Stimulated activated CD8-positive, alpha-beta memory T cell treated with anti-CD3 and anti-CD28 coated beads, Interleukin-7, amount 100 ng/mL, for 1 hour (primary cell): ENCODE measurements at places on chromosomes 6 and 20.

- DNase-seq, result no peak
These were observed 270.0 kb upstream of the HSF2 start for GRCh38 chr6:122129313-122130025.

DNA sequence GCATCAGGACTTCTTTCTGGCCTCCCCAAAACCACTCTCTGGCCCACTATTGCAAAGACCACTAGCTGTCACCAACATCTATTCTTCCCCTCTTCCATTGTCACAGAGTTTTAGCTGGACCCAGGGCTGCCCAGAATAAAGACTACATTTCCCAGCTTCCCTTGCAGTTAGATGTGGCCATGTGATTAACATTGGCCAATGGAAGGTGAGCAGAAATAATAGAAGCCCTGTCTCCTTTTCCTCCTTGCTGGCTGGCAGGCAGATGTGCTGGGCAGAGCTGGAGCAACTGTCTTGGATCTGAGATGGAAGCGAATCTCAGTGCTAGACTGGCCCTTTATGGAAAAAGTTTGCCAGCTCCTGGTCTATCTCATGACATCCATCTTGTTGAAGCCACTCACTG is 97.0 kb downstream of the KCNB1 start:
- no peak for DNase-seq

DNA sequence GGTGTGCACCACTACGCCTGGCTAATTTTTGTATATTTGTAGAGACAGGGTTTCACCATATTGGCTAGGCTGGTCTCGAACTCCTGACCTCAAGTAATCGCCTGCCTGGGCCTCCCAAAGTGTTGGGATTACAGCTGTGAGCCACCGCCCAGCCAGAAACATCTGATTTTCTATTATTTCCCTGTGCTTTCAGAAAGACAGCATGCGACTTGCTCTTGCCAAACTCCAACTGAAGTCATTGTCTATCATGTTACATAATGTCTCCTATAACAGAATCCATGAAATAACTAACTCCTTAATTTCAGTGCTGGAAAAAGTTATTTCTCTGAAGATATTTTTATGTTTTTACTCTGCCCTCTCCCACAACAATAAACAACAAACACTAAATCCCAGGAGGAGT is 8.5 kb downstream of the RMND1 start:
- no peak for DNase-seq

DNA sequence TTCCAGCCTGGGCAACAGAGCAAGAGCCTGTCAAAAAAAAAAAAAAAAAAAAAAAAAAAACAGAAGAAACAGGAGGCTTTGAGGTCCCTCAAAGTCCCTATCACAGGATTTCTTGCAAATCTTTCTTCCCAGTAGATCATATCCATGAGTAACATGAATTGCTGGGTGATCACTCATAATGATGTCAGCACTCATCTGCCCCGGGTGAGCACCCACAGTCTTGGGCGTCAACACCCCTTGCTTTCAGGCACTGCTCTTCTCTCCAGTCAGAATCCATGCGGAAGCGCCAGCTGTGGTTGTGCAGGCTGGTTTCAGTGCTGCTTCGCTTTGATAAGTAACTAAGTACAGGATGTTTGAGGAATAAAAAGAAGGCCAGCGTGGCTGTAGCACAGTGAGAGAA is 40.2 kb upstream of the INSM1 start:
- DNase-seq, result no peak

DNA sequence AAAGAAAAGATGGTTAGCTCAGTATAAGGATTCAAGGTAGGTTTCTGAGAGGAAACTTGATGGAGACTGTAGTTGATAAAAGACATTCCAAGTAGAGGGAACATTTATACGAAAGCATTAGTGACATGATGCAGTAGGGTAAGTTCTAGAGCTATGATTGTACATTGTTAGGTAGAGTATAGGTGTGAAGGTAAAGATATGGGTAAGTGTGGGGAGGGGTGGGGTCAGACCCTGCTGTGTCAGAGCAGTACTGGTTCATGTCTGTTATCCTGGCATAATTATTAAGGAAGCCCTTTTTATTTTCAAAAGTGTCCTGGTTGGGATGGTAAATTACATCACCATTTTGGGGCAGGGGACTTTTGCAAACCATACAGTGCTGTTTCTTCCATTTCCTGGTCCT is 635.8 kb downstream of the COL12A1 start:
- DNase-seq, result no peak

GRCh38 chr6:41201764-41202173 is 820 bp upstream of the TREML2 start:
- no peak for DNase-seq

DNA sequence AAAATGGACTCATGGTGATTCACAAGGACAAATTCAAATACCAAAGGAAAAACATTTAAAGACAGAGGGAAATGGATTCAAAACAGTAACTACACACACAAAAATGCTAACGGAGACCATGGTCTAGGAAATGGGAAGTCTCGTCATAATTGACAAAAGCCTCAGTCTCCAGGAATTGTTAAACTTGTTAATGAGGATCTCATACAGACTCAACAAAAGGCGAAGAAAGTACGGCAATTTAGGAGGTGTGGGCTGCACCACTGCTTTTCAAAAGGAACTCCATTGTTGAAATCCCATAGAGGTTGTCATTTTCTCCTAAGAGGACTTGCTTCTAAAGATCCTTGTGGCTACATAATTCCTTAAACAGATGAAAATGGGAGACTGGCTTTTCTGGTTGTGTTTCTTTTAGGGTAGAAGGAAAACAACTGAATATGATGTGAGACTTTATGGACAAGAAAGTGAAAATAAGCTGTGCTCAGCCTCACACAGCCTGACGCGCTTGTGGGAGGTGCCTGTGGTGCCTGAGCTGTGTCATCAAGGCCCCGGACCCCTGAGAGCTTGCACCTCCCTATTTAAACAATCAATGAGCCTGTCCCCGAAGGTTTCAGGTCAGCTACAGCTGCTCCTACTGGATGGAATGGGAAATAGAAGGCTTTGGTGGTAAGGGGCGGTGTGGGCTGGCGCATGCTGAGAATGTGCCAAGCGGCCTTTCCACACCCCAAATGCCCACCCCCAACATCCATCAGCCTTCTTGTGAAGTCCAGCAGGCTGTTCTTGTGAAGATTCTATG is 2.5 kb upstream of the CLDN20 start:
- no peak for DNase-seq

- no peak for DNase-seq
These were observed 152.7 kb downstream of the MYLK4 start for GRCh38 chr6:2597991-2598390.

DNA sequence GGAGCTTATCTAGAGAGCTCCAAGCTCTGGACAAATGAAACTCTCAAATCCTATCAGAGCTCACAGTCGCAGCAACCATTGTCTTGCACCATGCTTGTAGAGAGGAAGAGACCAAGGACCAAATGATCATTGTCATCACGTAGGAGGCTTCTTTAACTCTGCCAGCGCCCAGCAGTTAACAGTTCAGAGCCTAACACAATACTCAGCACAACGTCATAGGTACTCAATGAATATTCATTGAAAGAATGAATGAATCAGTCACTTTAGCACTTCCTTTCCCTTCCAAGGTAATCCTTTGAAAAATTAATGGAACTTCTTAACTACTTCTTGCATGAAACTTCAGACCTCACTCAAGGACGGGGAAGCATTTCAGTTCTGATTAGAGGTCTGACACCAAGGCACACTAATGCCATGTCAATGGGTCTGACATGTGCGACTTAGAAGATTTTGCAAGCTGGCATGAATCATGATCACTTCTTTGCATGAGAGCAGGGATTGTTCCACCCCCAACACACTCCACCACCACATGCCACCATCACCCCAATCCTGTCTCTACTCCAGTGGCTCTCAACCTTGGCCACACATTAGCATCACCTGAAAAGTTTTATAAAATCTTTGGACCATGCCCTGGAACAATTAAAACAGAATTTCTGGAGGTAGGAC is 45.1 kb downstream of the KHDC1L start:
- no peak for DNase-seq

- no peak for DNase-seq
These were observed 679 bp downstream of the ADGRF5 start for GRCh38 chr6:46921059-46921458.

GRCh38 chr6:4801491-4802110 is 25.4 kb downstream of the CDYL start:
- no peak for DNase-seq

DNA sequence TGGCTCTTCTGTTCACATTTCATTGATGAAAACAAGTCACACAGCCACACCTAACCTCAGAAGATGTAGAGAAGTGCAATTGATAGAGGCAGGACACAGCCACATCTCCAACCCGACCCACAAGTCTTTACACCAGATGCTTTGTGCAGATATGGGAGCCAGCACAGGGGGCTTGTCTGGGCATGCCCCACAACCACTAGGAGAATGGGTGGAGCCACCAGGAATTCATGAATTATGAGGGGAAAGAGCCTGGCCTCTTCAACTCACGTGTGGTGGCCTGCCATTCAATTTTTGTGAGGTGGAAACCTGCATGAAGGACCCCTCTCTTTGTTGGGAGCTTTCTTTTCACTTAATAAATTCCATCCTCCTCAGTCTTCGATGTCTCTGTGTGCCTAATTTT is 79.1 kb downstream of the OGFRL1 start:
- DNase-seq, result no peak

DNA sequence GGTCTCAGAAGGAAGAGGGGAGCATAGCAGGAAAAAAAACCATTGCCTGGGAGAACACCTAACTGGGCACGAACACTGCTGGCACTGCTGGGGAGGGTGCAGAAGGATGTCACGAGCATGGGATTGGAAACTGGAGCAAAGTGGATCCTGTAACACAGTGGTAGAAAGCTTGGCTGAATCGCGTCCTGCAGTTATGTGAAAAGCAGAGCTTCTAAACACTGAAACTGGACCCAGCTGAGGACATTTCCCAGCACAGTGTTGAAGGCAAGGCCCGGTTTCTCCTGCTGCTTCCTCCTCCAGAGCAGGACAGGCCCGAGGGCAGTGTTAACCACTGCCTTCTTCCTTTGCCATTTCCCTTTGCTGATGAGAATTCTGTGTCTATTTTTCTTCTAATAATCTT is 6.7 kb downstream of the APMAP start:
- no peak for DNase-seq

GRCh38 chr6:118317581-118318563 is 230.2 kb upstream of the PLN start:
- DNase-seq, result no peak

GRCh38 chr20:20737158-20737557 is 24.7 kb upstream of the RALGAPA2 start:
- no peak for DNase-seq

DNA sequence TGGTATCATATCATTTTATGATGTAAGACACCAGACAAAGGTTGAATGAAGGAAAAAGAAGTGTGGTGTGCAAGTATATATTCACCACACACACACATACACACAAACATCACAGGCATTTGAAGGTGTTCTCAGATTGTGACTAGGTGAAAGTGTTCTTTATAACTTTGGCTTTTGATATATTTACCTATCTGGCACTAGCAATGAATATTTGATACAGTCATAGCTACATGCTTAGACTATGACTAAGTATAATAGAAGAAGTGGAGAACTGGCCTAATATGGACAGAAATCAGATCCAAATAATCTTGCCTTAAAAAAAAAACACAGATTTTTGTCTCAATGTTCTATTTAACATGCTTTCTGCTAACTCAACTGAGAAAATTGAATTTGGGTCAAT is 809.9 kb downstream of the KIF16B start:
- no peak for DNase-seq

DNA sequence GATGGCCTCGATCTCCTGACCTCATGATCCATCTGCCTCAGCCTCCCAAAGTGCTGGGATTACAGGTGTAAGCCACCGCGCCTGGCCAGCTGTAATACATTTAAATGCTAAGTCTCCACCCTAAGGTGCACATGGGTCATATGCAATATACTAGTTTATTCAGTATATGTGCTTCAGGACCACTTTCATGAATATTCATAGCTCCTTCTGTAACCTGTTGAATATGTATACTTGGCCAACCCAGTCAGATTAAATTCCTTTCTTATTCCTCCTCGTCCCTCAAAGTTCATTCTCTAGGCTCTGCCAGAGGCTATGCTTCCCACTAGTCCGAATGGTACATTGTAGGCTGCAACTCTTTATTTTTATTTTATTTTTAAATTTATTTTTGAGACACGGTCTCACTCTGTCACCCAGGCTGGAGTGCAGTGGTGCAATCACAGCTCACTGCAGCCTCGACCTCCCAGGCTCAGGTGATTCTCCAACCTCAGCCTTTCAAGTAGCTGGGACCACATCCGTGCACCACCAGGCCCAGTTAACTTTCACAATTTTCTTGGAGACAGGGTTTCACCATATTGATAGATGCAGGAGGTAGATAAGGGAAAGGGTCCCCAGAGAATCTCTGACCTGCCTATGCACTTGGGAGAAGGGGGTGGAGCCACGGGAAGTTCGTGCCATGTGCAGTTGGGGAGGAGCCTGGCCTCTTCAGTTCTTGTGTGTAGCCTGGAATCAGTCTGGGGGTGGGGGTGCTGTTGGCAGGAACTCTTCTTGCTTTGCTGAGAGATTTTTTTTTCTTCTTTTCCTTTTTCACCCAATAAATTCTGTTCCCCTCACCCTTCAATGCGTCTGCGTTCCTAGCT is 41.3 kb upstream of the DDR1 start:
- DNase-seq, result no peak

DNA sequence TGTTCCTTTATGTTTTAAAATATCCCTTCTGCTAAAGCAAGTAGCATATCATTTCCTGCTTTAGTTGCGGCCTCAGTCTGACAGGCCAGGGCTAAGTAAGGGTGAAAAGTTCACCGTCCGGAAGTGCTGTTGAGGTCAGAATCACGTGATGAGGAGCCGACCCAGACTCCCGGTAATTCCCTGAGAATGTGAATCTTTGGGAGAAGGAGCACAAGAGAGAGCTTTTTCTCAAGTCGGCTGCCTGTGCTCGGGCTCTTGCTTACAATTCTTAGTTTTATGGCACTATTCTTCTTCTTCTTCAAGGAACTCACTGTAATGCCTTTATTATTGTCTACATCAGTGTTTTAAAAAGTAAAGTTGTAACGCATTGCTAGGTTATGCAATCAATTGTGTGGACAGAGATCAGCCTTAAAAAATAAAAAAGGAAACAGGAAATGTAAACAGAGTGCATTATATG is 309.3 kb downstream of the PRL start:
- no peak for DNase-seq

- no peak for DNase-seq
These were observed 19.6 kb upstream of the DSE start for GRCh38 chr6:116351101-116351500.

DNA sequence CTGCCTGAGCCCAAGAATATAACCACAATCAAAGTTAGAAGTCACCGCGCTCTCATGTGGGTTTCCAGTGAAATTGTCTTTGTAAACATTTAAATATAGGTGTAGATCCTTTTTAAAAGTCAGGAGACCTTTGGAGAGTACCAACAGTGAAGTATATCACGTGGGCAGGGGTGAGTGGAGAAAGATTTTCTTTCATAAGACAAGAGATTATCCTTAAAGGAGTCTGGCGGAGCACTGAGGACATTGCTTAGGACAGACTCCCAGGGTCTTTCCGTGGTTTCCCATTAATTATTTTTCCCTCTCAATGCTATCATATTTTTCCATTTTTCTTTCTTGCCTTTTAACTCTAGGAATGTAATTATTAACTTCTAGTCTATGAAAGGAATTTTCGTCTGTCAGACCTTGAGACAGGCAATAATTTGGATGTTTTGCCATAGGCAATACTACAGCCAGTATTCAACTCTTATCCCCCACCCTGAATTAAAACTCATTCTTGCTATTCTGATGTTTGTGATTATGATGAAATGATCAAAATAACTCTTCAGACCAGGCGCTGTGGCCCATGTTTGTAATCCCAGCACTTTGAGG is 31.4 kb downstream of the DCBLD1 start:
- no peak for DNase-seq

- DNase-seq, result no peak
These were observed 207.0 kb downstream of the CDC5L start for GRCh38 chr6:44594481-44594880.

GRCh38 chr20:39988991-39989390 is 700.0 kb downstream of the MAFB start:
- no peak for DNase-seq
